Heart right ventricle (tissue), 16 donors: ENCODE measurements at places on chromosomes 2 and 18.

- peak; percentile 26 for DNase-seq
Measured at GRCh38 chr2:126886211-126886915, 12.3 kb upstream of the TEX51 start.

- DNase-seq: no peak
Measured at GRCh38 chr2:68375582-68375981, 10.5 kb downstream of the PLEK start.

GRCh38 chr2:132424526-132425121, 8.0 kb downstream of the GPR39 start:
- no peak for DNase-seq

DNA sequence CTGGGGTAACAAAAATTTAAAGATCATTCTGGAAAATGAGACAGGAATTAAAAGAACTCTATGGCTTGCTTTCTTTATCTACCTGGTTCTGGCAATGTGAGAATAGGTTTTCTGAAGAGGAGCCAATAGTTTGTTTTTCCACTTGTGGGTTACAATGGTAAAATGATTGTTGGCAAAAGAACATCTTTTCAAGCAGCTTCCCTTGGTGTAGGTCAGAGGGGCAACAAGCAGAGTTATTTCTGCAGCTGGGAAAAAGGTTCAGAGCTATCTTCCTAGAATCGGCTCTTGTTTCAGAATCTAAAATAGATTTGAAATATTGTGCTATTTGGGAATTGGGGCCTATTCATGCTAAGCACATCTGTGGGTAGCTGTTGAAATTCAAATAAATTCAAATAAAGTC, 11.5 kb upstream of the TSPYL6 start:
- no peak for DNase-seq

DNA sequence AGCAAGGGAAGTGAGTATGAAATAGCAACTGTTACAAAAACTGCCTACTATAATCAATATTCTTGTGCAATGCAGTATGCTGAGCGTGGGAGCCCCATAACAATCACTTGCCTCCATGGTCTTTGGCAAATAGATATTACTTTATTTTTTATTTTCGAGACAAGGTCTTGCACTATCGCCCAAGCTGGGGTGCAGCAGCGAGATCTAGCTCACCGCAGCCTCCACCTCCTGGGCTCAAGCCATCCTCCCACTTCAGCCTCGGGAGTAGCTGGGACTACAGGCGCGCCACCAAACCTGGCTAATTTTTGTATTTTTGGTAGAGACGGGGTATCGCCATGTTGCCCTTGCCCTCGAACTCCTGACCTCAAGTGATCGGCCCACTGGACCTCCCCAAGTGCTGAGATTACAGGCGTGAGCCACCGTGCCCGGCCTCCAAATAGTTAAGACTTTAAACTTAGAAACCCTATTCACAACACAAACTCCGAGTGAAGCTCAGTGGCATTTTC, 1.2 kb upstream of the CCNT2 start:
- peak; percentile 11 for DNase-seq

GRCh38 chr18:38545071-38545470, 979.5 kb upstream of the CELF4 start:
- DNase-seq: no peak

GRCh38 chr2:20170704-20171250, 54.2 kb downstream of the SDC1 start:
- no peak for DNase-seq

- no peak for DNase-seq
Measured at GRCh38 chr2:43472527-43473194, 123.2 kb downstream of the THADA start.

DNA sequence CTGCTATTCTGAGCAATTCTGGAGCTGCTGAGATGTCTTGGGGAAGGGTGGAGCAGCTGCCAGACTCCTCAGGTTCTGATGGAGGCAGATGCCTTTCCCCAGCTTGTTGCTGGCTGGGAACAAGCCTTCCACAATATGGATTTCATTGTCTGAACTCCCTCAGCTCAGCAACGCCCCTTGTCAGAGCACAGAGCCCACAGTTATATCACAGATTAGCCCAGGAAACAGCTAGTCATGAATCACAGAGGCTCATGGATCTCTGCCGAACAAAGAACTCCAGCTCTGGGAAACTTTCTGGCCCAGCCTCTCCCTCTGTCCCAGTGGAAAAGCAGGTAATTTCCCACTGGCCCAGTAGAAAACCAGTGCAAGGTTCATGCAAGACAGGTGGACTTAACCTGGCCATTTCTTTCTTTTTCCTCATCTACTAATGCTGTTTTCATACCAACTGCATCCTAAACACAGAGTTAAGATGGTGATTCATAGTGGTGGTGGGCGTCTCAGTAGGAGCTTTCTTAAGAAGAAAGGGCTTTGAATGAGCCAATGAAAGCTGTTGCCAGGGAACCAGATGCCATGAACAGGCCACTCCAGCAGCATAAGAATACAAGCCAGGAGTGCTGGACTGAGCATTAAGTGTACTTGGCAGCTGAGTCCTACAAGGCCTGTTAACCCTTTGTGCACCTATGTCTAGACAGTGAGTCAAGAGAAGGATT, 8.7 kb upstream of the KIAA2012 start:
- peak; percentile 11 for DNase-seq

GRCh38 chr2:199404841-199405240, 52.9 kb downstream of the SATB2 start:
- no peak for DNase-seq

DNA sequence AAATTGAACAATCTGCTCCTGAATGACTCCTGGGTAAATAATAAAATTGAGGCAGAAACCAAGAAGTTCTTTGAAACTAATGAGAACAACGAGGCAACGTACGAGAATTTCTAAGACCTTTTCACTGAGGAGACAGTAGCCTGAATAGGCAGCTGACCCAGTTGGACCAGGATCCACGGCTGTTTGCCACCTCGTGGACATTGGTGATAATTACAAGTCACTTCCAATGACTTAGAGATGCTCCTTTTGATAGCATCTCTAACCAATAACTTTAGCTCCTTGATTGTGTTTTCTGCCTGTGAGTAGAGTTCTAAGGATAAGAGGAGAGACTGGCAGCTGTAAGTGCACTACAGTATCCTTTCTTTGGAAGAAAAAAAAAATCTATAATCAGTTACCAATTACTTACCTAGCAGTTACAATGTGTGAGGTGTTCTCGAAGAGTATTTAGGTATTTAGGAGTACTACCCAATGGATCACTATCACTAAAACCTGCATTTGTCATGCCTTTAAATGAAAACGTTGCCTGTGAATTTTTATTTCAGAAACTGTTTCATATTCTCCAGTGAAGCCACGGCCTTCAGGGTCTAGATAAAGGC, 31.3 kb upstream of the CNTNAP5 start:
- DNase-seq: no peak
